ENCODE measurements at places on chromosomes 16 and 17. TPM values are rescaled to one million over a fixed set of nuclear protein-coding genes. Genes with fewer than 3 reads are reported as not detected.

Gene SKAP1
- total RNA-seq = 0.17 TPM

DNA sequence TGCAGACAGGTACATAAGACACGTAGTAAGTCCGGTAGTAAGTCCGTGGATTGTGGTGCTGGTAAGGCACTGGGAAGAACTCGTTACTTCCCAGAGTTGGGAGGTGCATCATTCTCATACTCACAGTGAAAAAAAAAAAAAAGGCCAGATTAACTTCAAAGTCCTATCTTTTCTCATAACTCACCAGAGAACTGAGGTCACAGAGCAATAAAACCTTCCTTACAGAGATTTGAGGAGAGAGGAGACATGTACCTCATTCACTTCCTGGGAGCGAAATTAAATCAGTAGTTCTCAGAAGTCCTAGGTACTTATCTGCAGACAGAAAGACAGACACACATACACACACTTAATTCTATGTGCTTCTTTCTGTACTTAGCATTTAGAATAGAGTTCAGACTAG is 22.5 kb downstream of the MPHOSPH6 start:
- no peak for DNase-seq

GRCh38 chr16:51763072-51763661 is 612.1 kb upstream of the SALL1 start:
- DNase-seq = no peak

GRCh38 chr16:85166699-85167588 is 54.7 kb upstream of the CIBAR2 start:
- no peak for DNase-seq

Gene ST6GALNAC2
- total RNA-seq = 0.24 TPM

Gene TMEM88
- not detected for total RNA-seq

Gene RNF222
- total RNA-seq = not detected

Data from Daoy (cell line).